ENCODE measurements at places on chromosomes 6 and 20. TPM values are rescaled to one million over a fixed set of nuclear protein-coding genes. Genes with fewer than 3 reads are reported as not detected.
A peak's percentile ranks its signal among the peaks of the same experiment; 100 is the strongest.

The CENPQ gene
- total RNA-seq = 3.1 TPM

The CYP24A1 gene
- not detected for total RNA-seq

The HDGFL1 gene
- total RNA-seq = not detected

The PREP gene
- 35.8 TPM for total RNA-seq

The CYP39A1 gene
- total RNA-seq = 1.1 TPM

The TRIM31 gene
- total RNA-seq = not detected

The ASIP gene
- not detected for total RNA-seq

The ZNF184 gene
- 3.7 TPM for total RNA-seq

The AFG1L gene
- 7.0 TPM for total RNA-seq

GRCh38 chr20:35006531-35006971 lies 50.9 kb downstream of the MYH7B start:
- peak; percentile 26 for DNase-seq

DNA sequence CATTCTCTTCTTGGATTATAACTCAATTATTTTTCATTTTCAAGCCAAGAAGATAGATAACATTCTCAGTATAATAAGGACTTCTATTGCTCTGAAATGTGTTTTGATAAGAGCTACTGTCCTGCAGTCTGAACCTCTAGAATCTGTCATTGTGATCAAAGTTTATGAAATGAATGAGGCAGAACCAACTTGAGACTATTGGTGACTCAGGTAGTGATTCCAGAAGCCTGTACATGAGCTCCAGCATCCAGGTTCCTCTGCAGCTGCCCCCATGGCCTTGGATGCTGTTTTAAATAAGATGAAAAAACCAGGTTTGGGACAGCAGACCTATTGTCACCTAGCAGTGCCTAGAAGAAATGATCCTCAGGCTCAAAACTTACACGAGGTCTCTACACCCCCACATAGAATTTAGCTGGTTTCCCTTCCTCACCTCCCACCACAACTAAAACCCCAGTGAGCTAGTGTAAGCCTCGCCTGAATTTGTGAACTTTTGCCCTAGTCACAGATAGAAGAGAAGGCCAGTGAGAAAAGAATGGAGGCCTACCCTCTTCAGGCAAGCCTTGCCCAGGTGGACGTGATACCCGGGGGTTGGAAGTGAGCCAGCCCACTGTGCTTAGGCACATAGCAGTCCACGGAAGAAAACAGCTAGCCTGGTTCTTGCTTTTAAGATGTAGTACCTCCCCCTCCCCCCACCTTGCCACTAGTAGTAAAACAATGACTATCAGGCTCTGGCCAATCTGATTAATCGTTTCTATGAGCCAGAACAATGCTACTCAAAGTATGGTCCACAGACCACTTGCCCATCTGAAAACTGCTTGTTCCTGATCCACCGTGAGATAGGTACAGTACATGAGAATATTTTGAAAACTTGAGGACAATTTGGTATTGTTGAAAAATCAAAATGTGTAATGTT lies 73.0 kb upstream of the SYNJ2 start:
- no peak for DNase-seq

DNA sequence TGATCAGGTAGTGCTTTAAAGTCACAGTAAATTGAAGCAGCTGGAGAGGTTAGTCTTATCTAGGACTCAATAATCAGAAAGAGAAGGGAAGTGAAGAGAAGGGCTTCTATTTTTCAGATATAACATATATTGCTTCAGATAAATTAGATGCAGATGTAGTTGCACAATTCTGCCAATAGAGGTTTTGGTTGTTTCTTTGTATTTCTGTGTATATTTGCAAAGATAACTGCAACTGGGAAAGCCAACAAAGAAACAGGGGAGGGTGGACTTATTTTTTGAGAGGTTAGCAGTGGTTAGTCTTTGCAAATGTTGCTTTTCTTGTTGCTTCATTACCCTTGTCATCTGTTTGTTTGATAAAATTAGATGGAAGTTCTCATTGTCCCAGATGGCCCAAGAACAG lies 106.6 kb downstream of the ADGRG6 start:
- no peak for DNase-seq

GRCh38 chr6:25337431-25337830 lies 58.3 kb downstream of the CARMIL1 start:
- no peak for DNase-seq

- no peak for DNase-seq
These were observed 91.7 kb downstream of the GJA10 start for GRCh38 chr6:89985751-89986493.

DNA sequence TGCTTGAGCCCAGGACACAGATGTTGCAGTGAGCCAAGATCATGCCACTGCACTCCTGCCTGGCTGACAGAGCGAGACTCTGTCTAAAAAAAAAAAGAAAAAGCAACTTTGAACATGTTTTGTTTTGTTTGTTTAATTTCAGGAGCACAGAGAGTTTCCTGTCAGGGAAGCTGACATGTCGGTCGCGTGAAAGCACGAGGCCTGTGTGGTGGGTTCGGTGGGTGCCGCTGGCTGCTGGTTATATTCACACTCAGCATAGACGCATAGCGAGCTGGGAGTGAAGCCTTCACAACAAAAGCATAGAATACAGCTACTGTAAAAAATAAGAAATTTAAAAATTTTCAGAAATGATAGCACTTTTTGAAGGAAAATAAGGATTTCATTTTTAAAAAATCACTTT lies 14.5 kb downstream of the MTG2 start:
- no peak for DNase-seq

GRCh38 chr20:3930265-3931206 lies 41.3 kb downstream of the PANK2 start:
- DNase-seq = no peak

GRCh38 chr20:34368547-34368946 lies 5.5 kb downstream of the ITCH start:
- DNase-seq = no peak

- DNase-seq = no peak
These were observed 256.6 kb downstream of the GMDS start for GRCh38 chr6:1988843-1989242.

- no peak for DNase-seq
These were observed 32.3 kb downstream of the UST start for GRCh38 chr6:148779142-148779562.

GRCh38 chr20:3935295-3935955 lies 46.2 kb downstream of the PANK2 start:
- DNase-seq = no peak

DNA sequence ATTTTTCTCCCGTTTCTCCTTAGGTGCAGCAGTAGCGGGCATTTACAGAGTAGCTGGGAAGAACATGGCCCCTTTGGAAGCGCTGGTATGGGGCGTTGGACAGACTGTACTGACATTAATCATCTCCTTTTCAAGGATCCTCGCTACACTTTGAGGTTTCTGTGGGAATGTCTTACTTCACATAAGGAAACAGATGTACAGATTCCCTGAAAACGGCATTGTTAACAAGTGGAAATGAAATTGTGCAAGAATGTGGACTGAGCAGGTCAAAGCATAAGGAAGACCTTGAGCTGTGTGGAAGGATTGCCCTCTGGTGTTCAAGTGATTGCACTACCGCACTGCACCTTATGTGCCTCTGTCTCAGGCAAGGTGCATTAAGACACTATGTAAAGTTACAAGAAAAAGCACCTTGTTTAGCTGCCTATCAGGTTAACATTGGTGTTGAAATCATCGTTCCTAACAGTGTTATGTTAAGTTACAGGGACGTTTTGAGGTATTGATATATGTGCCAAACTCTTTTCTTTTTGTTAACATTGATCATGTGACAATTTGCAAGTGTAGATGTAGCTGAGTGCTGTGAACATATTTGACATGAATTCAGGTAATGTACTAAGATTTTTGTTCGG lies 38.0 kb downstream of the TMEM170B start:
- DNase-seq = no peak

GRCh38 chr6:137728386-137729349 lies 138.4 kb upstream of the TNFAIP3 start:
- DNase-seq = no peak

GRCh38 chr6:116278854-116279231 lies 887 bp downstream of the TSPYL1 start:
- no peak for DNase-seq

GRCh38 chr20:47540443-47541354 lies 39.0 kb downstream of the NCOA3 start:
- DNase-seq = no peak

DNA sequence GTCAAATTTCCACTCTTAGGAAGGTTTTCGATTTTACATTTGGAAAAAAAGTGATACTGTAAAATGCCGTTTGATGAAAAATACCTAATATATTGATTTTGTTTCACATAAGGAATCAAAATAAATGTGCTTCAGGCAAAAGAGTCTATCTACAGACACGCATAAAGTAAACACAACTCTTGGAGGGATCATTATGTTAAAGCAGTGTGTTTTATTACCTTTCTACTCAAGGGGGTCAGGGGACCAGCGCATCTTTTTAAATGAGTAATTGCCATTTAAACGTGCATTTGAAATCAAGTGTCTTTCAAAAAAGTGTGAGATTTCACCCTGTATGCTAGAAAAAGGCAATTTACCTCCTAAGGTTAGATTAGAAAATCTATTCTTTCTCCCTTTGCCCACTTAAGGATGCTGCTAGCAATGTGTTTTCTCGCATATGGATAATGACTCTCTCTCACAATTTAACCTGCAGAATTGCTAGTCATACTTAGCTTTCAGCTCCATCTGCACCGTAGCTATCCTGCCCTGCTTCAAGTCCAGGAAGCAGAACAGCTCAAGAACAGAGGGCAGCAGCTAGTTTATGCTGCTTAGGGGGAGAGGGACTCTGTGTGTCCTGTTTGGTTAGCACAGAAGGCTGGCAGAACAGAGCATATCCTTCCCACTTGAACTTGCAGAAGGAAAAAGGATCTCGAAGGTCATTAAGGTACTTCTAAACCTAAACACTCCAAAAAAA lies 35.0 kb downstream of the NKAIN2 start:
- no peak for DNase-seq

DNA sequence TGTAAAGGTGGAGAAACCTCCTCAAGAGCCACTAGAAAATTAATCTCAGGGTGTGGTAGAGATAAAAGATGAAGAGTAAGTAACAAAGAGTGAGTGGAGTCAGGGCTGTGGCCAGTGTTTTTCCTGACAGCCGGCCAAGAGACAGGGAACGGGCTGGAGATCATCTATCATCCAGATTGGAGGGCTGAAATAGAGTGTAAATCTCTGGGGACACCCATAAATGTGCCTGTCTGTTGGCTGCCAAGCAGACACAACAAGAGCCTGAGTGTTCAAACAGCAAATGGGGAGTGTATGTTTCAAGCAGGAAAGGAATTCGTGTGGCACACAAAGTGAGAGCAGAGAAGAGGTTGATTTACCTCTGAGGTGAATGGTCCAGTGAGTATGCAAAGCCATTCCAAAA lies 326.4 kb upstream of the KHDRBS2 start:
- no peak for DNase-seq

DNA sequence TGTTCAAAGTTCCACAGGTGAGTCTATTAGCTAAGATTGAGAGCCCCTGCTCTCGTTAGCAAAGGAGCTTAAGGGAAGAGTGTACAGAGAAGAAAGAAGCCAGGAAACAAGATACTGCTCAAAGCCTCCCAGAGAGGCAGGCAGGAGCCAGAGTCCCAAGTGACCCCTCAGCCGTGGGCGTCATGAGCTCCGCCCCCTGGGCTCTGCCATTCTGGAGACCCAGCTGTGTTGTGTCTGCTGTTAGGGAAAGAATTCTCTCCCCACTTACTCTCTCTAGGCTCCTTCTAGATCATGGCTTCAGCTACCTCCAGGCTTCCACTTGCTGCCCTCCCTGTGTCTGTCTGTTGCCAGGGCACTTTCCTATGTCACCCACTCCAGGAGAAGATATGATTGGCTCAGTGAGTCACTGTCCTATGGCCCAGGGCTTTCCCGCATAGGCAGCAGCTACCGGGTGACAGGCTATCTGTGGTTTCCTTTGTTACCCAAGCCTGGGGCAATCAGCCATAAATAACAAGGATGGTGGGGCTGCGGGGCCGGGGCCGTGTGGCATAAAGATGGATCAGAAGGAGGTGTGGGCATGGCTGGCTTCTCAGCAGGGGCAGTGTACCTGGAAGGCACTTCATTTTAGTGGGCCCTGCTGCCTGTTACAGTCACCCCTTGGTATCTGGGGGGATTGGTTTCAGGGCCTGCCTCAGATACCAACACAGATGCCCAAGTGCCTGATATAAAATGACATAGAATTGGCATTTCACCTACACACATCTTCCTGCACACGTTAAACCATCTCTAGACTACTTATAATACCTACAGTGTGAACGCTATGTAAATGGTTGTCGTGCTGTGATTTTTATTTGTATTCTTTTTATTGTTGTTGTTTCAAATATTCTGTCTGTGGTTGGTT lies 118.9 kb downstream of the ARMC2 start:
- no peak for DNase-seq

- DNase-seq = no peak
These were observed 90.0 kb downstream of the ATP9A start for GRCh38 chr20:51678026-51678697.

DNA sequence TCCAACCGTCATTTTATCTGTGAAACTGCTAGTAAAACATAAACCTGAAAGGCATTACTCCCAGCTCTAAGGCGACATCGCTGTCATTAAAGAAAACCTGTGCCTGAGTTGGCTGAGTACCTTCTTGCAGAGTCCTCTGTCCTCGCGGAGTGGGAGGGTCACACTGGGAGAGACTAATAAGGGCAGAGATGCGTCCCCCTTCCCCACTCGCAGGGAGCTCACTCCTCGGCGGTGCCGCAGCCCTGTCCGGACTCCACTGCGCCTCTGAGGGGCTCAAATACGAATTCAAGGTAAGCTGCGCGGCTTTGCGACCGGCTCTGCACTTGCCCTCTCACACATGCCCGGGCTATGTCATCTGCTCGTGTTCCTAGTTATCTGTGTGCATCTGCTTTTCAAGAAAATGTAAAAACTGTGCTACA lies at the start of gene COL19A1:
Gene COL19A1 (plus strand): TSS at position 206 of the 419 bp plus-strand sequence. CDS start 13,012 bp downstream, outside the sequence.
- DNase-seq = no peak

- no peak for DNase-seq
These were observed 35.3 kb upstream of the GFOD1 start for GRCh38 chr6:13522656-13523055.

GRCh38 chr20:1718604-1719384 lies 61.2 kb upstream of the SIRPG start:
- no peak for DNase-seq

GRCh38 chr20:33211817-33212424 lies 5.2 kb upstream of the BPIFA3 start:
- DNase-seq = no peak

DNA sequence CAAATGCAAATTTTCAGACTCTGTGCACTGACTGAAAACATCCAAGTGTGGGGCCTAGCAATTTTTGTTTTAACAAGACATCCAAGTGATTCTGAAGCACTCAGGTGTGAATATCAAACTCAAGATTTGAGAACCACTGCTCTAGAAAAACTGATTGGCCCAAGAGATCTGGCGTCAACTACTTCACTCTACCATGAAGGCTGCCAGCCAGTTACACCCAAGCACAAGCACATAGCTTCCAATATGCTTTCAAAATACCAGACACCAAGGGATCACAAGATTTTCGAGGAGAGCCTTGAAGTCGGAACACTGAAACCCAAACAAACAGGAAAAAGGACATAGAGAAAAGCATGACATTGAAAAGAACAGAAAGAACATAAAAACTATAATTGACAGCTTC lies 140.2 kb downstream of the PTCHD4 start:
- DNase-seq = no peak

- no peak for DNase-seq
These were observed 943 bp downstream of the ZUP1 start for GRCh38 chr6:116667623-116668022.

All from mesenteric fat pad (tissue), 1 donor.